Suppressor macrophage treated with lipopolysaccharide for 1 hour (primary cell): ENCODE measurements at places on chromosomes 7 and 10.
A peak's percentile ranks its signal among the peaks of the same experiment; 100 is the strongest.

GRCh38 chr10:124997771-124998623 is 56.1 kb downstream of the ZRANB1 start:
- no peak for DNase-seq

DNA sequence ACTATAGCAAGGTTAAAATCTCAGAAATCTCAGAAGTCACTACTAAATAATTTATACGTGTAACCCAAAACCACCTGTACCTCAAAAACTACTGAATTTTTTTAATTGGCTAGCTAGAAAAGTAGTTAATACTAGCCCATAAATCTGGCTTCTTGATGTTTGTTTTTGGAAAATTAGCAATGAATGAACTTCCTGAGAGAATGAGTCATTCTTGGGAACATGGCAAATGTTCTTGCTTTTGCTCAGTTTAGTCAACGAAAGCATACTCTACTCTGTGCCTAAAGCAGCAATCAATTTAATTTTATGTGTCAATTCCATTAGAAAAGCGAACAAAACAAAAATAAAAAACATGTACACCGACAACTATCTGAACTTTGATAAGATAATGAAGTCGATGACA is 69.2 kb downstream of the SEMA3E start:
- DNase-seq = no peak

DNA sequence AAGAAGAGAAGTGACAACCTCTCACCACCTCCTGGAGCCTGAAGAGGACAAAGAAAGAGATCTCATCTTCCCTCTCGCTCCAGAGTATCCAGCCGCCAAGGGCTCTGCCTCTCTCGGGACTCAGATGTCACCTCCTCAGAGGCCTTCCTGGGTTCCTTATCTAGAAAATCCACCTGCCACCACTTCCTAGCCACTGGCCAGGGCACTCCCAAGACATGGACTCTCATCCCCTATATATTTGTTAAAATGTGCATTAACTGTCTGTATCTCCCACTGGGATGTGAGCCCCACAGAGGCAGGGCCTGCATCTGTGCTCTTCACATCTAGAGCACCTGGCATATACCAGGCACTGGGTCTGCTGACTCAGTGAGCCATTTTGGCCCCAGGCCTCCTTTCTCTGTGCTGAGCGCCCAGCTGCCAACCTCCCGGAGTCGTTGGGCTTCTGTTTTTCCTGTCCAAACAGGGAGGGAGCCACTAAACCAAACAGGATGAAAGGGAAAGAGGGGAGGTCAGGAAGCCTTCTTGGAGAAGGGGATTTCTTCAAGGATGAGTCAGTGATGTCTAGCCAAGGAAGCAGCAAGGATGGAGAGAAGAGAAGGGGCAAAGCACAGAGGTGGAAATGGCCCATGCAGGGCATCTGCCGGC is 58.9 kb downstream of the KCNMA1 start:
- DNase-seq = no peak

- no peak for DNase-seq
These were observed 125.6 kb downstream of the PLXNA4 start for GRCh38 chr7:132450696-132451095.

GRCh38 chr7:12133865-12134264 is 77.2 kb upstream of the TMEM106B start:
- no peak for DNase-seq

- DNase-seq = no peak
These were observed 47.9 kb downstream of the PTPRN2 start for GRCh38 chr7:158539711-158540146.

- no peak for DNase-seq
These were observed 32.4 kb downstream of the WDR86 start for GRCh38 chr7:151377406-151377805.

- DNase-seq = no peak
These were observed 21.4 kb downstream of the VSTM4 start for GRCh38 chr10:49093922-49094321.

GRCh38 chr7:18520450-18521235 is 25.1 kb downstream of the HDAC9 start:
- DNase-seq = peak; percentile 33

GRCh38 chr10:132878091-132878729 is 64.2 kb downstream of the CFAP46 start:
- no peak for DNase-seq

- DNase-seq = peak; percentile 89
These were observed 704 bp downstream of the TNKS2 start for GRCh38 chr10:91798649-91799611.

GRCh38 chr7:5360451-5360850 is 63.2 kb downstream of the TNRC18 start:
- DNase-seq = no peak

GRCh38 chr7:50718876-50719275 is 63.8 kb downstream of the GRB10 start:
- DNase-seq = no peak

DNA sequence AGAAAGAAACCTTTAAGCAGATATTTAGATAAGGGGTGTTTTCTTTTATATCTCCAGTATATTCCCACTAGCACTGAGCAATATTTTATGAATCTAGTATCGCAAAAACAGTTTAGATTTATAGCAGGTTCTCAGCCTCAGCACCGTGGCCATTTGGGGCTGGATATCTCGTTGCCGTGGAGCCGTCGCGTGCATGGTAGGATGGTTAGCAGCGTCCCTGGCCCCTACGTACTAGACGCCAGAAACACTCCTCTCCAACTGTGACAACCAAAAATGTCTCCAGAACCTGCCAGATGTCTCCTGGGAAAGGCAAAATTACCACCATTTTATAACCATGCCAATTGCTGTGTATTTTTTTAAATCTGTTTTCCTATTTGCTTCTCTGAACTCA is 172.9 kb downstream of the CACNB2 start:
- no peak for DNase-seq

- DNase-seq = peak; percentile 54
These were observed 35.8 kb downstream of the OTUD1 start for GRCh38 chr10:23474626-23475025.

DNA sequence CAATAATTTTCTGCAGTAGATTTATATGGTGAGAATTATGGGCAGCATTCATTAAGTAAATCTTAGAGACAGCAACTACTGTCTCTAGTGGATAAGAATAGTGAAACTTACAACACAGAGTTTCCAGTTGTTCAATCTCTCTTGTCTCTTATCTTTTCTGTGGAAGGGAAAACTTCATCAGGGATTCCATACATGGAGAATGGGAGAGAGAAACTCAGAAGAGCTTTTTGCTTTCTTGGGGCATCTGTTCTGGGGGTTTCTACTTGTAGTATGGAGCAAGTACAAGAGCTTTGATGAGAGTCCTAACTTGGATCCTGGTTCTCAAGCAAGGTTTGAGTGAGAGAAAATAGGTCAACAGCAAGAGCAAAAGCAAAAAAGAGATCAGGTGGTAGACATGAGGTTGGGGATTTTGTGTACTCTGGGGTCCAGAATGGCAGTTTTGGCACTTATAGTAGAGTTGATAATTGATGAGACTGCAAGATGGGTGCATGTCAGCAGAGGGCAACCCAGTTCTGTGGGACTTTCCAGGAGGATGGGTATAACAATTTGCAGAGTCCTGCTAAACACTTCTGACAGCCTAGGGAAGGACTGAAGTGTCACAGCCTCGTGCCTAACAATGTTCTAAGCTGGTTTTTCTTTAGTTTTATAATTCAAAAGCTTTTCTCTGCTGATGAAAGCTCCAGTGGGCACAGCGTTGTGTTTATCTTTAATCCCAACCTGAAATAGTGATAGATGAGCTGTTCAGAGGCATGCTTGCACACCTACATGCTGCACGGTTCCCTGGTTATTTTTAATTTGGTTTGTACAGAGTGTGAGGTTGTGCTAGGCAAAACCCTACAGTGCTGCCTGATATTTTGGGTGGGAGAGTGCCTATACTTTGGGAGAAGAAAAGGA is 32.0 kb upstream of the STRIP2 start:
- peak; percentile 7 for DNase-seq
